Activated CD8-positive, alpha-beta memory T cell treated with anti-CD3 and anti-CD28 coated beads for 4 hours (primary cell): ENCODE measurements at places on chromosomes 3 and 15.

- no peak for DNase-seq
These were observed 271.0 kb downstream of the EDEM1 start for GRCh38 chr3:5458526-5458925.

- DNase-seq: no peak
These were observed 73.9 kb downstream of the PLOD2 start for GRCh38 chr3:146087116-146087515.

GRCh38 chr3:38120693-38121450 lies 16.1 kb downstream of the ACAA1 start:
- DNase-seq: no peak

GRCh38 chr15:66641485-66642315 lies 60.3 kb upstream of the SMAD6 start:
- no peak for DNase-seq

- no peak for DNase-seq
These were observed 40.4 kb upstream of the PRICKLE2 start for GRCh38 chr3:64265646-64266045.

DNA sequence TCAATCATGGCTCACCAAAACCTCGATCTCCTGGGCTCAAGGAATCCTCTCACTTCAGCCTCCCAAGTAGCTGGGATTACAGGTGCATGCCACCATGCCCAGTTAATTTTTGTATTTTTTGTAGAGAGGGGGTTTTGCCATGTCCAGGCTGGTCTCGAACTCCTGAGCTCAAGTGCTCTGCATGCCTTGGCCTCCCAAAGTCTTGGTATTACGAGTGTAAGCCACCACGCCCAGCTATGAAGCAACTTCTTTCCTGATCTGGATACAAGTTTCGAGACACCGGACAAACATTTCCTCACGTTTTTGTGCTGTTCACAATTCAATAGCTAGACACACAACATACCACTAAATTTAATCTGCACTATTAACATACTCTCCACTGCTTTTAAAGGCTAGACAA lies 3.4 kb upstream of the SYNM start:
- DNase-seq: no peak

DNA sequence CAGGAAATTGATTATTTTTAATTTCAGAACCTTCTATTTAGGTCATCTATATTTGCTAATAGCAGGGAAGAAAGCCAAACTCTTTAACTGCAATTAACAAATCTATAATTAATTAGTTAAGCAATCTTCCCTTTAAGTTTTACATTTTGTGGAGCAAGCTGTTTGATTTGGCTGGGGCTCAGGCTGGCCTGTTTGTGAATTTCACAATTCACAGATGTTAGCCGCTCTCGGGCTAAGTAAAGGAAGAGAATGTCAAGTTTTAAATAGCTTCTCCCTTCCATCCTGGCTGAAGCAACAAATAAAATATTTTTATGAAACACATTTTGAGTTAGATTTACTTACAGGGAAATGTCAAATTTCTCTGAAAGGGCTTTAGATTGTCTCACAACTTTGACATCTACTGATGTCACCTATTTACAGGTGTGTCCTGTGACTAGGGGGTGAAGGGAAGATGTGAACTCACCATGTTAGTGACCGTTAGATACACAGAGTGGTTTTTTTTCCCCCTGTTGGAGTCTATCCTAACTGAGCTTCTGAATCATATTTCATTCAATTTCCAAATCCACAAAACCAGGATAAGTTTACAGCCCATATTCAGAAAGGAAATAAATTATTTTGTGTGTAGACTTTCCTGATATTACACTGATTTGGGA lies 1.3 kb upstream of the TP63 start:
- no peak for DNase-seq

DNA sequence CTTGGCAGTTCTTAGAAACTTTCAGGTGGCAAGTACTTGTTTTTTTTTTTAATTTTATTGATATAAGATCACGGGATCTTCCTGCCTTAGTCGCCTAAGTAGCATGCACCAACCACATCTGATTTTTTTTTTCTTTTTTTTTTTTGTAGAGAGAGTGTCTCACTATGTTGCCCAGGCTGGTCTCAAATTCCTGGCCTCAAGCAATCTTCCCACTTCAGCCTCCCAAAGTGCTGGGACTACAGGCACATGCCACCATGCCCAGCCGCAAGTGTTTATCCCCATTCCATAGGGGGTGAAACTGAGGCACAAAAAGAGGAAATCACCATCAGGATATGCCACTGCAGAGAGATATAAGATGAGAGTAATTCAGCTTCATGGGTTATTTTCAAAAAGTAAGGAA lies 102.9 kb downstream of the IGF2BP2 start:
- no peak for DNase-seq

- DNase-seq: no peak
These were observed 9.6 kb downstream of the C3orf18 start for GRCh38 chr3:50557915-50558314.

DNA sequence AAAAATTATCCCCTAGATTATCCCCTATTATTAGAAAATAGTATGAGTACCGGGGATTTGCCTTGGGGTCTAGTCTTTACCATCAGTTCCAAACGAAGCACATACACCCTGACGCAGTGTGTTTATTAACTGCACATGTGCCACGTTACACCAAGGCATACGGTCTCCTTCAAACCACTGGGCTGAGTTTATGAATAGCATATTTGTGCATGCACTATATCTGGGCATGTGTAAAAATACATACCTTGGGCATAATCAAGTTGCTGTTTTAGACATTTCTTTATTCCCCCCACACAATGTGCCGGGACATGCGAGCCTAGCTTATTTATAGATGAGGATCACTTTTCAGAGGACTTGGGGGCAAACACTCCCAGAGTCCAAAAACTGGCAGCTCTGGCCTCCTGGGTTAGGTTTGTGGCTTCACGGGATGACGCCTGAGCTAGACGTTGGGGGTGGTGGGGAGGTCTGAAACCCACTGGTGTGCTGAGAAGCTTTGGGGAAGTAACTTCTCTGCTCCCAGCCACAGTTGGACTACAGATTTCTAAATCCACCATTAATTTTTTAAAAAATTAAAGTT lies 16.2 kb downstream of the IGDCC4 start:
- DNase-seq: no peak

- DNase-seq: no peak
These were observed 494.1 kb upstream of the DPH6 start for GRCh38 chr15:36039996-36040572.

DNA sequence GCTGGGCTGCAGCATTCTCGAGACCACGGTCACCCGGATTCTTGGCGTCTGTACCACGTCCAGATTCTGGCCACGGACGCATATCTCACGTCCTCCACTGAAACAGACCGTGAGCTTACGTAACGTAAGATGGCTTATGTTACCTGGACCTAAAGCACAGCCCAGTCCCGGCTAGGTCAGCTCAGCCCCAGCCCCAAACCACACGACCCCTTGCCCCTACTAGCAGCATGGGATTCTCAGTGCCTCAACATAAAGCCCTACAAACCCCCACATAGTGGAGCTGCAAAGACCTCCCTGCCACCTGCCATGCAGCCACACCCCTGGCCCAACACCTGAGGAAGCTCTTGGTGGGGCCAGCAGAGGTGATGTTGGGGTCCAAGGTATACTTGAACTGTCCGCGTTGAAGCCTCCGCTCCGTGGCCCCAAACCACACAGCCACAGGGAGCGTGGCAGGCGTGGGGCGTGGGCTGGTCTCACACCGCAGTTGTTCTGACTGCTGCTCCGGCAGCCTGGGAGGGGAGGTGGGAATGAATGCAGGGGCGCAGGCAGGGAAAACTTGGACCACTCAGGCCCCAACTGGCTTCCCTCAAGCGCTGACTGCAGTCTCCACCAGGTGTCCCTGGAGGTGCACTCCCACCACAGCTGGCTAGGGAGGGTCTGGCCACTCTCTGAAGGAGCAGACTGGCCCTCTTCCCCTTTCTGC lies 14.5 kb downstream of the PLXNB1 start:
- DNase-seq: no peak

GRCh38 chr3:127031845-127032244 lies 48.9 kb downstream of the PLXNA1 start:
- no peak for DNase-seq

DNA sequence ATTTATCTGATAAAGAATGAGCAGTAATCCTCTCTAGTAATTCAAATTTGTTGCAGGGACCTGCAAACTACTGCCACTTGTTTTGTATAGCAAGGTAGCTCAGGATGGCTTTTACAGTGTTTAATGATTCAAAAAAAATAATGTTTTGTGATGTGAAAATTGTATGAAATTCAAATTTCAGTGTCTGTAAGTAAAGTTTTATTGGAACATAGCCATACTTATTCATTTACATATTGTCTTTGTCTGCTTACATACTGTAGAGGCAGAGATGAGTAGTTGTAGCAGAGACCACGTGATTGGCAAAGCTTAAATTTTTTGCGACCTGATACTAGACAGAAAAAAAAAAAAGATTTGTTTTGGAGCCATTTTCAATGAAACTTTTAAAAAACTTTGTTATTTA lies 6.5 kb upstream of the UTS2B start:
- DNase-seq: no peak

- no peak for DNase-seq
These were observed 460.3 kb upstream of the WNT5A start for GRCh38 chr3:55947406-55947805.

GRCh38 chr3:9167222-9167621 lies 82.2 kb downstream of the SRGAP3 start:
- DNase-seq: no peak

DNA sequence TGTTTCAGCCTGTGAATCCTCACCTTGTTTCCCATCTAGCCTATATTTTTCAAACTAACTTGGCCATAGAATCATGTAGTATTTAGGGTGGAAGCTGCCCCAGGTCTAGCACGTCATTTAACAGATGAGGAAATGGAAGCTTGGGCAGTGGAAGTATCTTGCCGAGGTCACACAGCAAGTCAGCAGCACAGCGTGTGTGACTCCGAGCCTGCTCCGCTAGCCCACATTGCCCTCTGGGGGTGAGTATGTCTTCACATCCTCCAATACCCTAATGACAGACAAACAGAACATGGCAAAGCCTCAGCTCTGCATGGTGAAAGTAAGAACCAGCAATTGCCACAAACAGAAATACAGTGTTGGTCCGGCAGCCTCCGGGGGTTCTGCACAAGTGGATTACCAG lies 2.2 kb upstream of the CCR5 start:
- peak; percentile 29 for DNase-seq

GRCh38 chr3:171620825-171621434 lies 160.7 kb upstream of the TNIK start:
- DNase-seq: no peak

- no peak for DNase-seq
These were observed 360.1 kb upstream of the GOLIM4 start for GRCh38 chr3:168455814-168456213.

DNA sequence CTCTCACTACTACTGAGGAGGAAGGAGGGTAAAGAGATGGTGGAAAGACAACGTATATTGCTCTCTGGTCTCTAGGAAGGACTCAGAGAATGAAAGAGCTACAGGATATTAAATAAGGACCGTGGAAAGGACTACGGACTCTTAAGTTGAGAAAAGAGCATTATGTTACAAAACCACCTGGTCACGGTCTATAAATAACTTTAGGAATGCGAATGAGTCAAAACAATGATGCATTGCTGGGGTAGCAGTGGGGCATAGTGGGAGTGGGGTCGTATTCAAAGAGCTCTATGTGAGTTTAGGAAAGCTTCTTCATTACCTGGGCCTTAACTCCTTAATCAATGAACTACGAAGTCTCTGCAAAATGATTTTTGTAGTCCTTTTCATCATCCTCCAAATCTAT lies 295.7 kb upstream of the SOX14 start:
- no peak for DNase-seq

- DNase-seq: peak; percentile 23
These were observed at the start of gene RFTN1 for GRCh38 chr3:16513141-16514020. Gene RFTN1 (minus strand): TSS chr3:16513699. CDS start chr3:16493869, 19,830 bp downstream.

DNA sequence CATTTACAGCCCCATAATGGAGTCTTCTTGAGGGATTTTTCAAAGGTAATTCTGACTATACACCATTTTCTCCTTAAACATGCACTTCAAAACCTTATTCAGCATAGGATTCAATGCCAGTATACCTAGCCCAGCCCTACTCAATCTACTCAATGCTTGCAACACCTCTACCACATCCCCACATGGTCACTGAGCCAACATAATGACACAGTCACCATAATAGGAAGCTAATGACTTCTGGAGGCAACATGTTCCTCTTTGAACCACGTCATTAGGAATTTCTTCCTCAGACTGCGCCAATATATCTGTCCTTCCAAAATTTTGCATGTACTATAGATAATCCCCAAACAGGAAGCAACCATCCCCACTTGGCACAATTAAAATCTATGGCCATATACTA lies 153.9 kb upstream of the SETMAR start:
- DNase-seq: no peak

DNA sequence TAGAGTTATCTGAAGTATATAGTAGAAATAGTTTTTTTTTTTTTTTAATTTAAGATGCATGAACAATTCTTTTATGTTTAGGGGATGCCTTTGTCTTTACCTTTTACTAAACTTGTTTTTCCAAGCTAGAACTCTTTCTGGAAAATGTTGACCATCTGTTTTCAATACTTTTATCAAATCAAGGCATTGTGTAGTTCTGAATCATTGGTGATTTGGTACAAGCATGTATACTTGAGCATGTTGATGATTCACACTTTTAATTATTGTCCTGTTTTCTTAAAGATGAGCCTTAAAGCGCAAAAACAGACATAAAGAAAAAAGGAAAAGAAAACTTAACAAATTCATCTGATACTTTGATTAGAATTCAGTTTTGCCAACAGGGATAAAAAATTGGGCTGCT lies 28.3 kb downstream of the PDCD6IP start:
- no peak for DNase-seq

DNA sequence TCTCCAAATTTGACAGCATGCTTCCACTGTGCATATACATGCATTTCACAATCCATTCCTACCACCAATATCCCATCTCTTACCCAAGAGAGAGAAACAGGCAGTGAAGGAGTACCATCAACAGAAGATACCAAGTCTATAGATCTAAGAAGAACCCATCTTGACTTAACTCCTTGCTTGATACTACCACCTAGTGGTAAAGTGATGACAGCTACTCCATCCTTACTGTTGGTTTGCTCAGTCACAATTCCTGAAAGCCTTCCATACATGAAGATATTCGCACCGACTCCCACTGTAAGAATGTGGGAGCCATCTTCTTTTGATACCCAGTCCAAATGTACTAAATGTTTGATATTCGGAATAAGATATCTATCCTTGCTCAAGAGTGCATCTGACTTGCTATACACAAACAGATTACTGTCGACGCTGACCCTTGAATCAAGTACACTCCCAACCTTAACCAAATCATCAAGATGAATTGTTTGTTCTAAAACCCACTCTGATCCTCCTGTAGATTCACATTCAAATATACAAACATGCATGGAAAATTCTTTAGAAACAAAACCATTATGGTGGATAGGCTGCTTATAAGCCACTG lies 123.1 kb downstream of the DMXL2 start:
- DNase-seq: no peak

- DNase-seq: no peak
These were observed 23.0 kb downstream of the CPN2 start for GRCh38 chr3:194328053-194328657.
